Inflammatory macrophage (primary cell): ENCODE measurements at places on chromosomes 12 and 14.

DNA sequence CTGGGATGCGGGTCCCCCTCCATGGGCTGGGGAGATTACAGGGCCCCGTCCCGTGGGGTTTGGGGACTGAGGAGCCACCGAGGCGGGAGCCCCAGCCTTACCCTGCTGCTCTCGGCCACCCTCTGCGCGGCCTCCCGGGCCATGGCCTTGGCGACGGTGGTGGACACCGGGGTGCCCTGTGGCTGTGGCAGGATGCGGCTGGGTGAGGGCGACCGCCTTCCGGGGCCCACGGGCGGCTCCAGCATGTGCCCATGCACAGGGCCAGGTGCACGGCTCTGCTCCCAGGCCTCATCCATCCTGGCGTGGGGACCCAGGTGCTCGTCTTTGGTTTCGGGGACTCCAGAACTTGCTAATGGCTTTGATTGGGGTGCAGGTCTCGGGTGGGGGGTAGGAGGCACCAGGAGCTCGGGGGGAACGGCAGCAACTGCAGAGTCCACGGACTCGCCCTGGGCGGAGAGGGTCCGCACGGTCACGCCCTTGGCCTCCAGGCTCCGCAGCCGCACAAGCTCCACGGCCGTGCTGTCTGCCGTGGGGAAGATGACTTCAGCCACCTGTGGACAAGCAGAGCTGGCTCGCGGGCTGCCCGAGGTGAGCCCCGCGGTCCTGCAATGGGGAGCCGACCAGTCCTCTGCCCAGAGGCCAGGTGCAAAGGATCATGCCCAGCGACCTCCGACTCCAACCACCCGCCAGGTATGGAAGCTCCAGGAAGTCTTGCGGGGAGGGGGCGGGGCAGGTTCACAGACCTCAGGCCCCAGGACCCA is 99.2 kb downstream of the PIWIL1 start:
- DNase-seq = no peak

DNA sequence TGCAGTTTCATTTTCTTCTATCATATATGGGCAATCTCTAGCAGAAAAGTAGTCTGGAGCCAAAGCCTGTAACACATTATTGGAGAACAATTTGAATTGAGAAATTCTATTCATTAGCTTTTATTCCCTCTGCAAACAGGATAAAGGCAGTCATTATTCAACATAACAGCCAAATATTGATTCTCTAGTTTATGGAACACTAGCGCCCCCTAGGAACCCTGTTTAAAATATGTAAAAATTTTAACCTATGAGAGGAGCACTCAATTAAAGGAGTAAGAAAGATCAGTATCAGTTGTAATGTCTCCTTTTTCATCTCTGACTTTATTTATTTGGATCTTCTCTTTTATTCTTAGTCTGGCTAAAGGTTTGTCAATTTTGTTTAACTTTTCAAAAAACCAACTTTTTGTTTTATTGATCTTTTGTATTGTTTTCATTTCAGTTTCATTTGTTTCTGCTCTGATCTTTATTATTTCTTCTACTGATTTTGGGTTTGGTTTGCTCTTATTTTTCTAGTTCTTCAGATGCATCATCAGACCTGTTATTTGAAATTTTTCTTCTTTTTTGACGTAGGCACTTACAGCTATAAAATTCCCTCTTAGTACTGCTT is 4.8 kb upstream of the LMNTD1 start:
- no peak for DNase-seq

DNA sequence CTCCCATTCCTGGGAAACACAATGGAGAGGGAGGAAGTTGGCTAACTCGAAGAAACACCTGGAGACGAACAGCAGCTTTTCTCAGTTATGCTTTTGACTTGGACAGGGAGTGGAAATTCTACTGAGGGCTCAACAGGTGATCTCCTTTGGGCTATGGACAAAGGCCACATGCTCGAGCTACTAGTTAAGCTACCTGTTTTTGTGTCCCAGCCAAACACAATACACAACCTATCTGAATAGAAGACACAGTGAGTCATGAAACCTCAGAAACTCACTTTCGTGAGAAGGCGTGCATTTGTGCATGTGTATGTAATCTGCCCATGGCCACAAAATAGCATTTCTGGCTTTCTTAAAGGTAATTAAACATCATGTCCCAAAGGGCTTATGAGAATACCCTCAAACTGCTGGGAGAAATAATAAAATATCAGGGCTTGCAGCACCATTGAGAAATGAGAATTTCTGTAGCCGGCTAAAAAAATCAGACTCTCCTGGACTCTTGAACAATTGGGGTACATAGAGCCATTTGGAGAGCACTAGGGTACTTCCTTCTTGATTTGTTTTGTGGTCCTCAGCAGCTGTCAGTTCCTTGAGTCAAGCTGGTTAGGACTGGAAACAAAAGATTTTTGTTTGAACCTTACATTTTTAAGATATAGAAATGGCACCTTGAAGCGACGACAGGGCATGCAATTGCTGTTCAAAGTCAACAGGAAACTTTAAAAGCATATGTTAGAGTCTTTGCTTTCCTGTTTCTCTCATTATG is 85.5 kb upstream of the PTHLH start:
- DNase-seq = no peak

GRCh38 chr12:6140651-6141447 is 16.4 kb upstream of the VWF start:
- peak; percentile 97 for DNase-seq

DNA sequence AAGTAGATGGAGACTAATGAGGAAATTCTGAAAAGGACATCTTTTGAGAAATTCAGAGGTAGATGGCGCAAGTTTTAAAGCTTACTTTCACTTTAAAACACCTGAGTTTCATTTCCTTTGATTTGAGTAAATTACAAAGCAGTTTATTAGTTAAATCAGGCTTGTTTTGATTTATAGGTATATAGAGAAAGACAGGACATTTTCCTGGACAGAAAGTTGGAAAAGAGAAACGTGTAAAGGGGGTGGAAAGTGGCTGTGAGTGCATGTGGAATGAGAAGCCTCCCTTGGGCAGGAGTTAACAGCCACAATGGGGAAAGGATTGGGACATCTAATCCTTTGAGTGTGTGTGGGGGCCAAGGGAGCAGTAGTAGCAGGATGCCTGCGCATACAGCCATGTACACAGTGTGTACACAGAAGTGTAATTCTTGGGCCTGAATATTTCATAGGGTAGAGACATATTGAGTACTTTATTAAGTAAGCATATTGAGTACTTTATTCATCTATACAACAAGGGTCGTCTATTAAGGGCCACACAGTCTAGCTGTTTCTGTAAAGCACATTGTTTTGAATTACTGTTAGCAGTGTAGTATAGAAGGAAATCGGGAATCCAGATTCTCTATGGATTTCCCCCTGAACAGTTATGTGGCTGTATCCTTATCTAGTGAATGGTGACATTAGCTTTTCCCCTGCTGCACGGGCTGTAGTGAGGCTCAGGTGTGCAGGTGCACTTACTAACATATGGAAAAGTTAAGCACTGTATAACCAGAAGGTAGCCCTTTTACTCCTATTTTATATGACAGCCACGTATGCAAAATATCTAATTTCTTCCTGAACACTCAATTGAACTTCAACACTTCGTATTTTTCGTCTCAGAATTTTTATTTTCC is 19.1 kb downstream of the MARK3 start:
- no peak for DNase-seq

- no peak for DNase-seq
Observed at GRCh38 chr14:103522649-103523574, at the start of gene CKB. Gene CKB, minus strand, starts transcription at chr14:103522830. Its CDS starts 337 bp downstream, at chr14:103522493.

- no peak for DNase-seq
Observed at GRCh38 chr12:86233126-86233525, 23.1 kb downstream of the MGAT4C start.

DNA sequence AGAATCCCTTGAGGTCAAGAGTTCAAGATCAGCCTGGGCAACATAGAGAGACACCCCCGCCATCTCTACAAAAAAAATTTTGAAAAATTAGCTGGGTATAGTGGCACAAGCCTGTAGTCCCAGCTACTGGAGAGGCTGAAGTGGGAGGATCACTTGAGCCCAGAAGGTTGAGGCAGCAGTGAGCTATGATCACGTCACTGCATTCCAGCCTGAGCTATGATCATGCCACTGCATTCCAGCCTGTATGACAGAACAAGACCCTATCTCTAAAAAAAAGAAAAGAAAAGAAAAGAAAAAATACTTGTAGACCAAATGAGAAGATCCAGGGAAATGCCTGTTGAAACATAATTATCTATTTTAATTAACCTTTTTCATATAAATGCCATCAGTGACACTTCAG is 93.8 kb upstream of the MDM1 start:
- no peak for DNase-seq

- DNase-seq = no peak
Observed at GRCh38 chr12:58378028-58378427, 436.7 kb downstream of the ATP23 start.
